Suppressor macrophage treated with lipopolysaccharide for 4 hours (primary cell): ENCODE measurements at places on chromosomes 6 and 20.

DNA sequence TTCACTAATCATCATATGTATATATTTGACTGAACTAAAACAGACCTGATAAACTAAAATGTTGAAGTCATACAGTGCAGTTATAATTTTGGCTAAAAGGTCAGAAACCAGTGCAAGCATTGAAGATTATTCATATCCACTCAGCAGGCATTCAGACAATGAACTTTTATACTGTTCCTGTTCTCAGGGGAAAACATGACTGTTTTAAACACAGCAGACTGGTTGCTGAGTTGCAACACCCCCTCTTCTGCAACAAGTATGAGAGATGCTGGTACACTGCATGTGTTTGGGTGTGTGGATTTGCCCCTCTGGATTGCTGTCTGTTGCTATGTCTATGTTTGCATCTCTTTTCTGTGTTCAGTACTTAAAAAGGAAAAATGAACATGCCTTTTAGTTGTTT, 206.8 kb downstream of the EYA4 start:
- no peak for DNase-seq

DNA sequence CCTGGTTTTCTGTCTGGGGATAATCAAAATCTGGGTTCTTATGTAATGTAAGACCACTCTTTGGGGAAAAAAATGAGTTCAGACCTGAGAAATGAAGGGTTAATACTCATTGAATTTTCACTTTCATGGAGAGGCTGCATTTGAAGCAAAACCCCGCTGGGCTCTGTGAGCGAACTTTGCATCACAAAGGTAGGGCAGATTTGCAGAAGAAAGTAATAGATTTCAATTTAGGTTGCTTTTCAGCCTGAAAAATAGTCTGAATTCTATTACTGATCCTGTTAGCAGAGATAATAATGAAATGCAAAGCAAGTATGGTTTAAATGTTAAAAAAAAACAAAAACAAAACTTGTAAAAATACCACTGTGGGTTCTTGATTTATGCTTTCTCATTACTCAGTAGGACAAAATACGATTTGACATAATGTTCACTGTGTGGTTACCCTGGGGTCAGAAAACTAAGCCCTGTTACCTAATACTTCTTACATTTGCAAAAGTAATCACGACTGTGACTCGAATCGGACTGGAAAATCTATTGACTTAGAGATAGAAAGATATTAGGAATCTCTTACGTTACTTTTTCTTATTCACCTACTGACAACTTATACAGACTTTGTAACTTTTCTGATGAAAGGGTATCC, 72.2 kb downstream of the UST start:
- DNase-seq, result no peak

DNA sequence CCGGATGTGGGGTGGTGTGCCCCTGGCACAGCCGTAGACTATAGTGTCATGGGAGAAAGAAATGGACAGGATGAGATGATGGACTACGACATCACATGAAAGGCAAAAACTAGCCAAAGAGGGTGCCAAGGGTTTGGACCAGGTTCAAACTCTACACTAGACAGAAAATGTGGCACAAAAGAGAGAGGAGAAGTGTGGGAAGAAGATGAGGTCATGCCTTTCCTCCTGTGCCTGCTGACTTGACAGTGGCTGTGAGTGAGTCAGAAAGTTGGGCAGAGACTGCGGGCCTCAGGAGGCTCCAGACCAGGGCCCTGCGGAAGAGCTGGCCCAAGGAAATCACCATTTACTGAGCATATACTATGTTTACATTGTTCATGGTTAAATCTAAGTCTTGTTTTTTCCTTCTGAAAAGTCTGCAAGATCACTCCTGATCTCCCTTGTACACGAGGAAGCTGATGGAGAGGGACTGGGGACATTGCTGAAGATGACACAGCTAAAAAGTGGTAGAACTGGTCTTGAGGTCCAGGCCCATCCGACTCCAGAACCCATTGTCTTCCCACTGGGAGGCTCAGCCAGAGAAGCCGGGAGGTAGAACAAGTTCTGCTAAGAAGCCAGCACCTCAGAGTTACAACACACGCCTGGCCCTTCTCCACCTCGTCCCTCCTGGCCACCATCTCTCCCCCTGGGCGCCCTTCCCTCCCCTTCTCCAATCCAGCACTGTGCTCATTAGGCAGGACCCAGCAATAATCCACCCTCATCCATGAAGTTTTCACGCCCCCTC, 35.6 kb downstream of the CNKSR3 start:
- DNase-seq, result peak; percentile 70

- DNase-seq, result no peak
Observed at GRCh38 chr6:112227411-112227810, 27.0 kb downstream of the LAMA4 start.

DNA sequence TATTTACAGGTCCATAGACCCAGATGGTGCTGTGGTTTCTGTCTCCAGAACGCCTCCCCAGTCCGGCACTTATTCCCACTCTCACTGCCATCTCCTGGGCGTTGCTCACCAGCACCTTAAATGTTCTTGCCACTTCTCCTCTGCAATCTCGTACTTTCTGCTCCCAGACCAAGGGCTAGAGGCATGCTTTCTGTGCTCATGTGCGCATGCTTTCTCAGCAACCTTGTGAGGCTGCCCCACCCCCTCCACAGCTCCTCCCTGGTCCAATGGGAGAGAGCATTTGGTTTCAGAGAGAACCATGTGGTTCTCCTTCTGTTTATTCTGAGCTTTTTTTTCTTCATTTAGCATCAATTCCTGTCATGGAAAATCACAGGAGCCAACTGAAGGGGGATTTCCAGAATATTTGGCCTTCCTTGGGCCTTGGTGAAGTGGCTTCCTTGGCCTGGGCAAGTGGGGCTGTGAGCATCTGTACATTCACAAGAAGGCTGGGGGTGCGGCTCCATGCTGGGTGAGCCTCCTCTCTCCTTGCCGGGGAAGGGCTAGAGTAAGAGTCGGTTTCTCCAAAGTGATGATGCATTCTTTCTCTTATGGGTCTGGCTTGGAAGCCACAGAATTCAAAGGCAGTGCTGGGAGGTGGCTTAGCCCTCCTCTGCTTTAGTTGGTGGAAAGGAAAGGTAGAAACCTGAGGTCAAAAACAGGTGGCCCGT, 66.6 kb downstream of the PHACTR3 start:
- DNase-seq, result no peak

DNA sequence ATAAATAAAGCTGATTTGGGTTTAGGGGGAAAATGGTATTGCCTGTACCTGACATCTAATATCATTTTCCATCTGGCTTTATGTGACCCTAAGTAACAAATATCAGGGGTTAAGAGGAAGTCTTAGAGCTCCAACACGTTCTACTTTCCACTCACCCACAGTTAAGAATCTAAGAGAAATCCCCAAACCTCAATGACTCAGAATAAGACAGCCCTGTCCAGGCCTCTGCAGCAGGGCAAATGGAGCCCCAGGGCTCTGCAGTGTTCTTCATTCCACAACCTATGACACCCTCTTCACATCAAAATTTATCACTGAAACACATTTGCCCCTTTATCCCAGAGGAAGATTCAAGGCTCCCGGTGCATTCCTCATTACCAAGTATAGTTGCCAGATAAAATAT, 20.3 kb upstream of the TENT5A start:
- peak; percentile 81 for DNase-seq

DNA sequence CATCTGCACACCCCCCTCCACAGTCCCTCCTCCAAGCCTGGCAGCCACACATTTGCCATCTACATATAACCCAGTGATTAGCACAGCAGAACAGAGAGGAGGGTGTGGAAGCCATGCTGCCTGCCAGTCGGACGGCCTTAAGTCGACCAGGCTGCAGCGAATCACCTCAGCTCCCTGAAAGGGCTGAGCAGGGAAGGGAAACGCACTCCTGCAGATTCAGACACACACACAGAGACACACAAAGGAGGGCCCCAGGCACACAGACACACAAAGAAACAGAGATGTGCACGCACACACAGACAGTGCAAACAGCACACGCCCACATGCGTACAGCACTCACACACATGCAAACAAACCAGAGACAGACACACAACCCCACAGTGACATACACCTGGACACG, 11.2 kb upstream of the SIRPA start:
- no peak for DNase-seq

GRCh38 chr6:82006027-82006738, 241.4 kb downstream of the IBTK start:
- peak; percentile 38 for DNase-seq

DNA sequence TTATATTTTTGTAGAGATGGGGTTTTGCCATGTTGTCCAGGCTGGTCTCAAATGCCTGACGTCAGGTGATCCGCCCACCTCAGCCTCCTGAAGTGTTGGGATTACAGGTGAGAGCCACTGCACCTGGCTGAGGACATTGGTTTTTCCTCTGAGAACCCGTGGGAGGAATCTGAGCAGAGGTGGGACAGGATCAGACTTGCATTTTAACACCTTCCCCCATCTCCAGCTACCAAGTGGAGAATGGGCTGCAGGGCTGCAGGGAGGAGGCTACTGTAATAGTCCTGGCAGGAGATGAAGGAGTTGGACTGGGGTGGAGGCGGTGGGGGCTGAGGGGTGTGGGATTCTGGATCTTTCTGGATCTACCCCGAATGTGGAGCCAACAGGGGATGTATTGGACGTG, 24.5 kb downstream of the FAM110A start:
- DNase-seq, result no peak

- no peak for DNase-seq
Observed at GRCh38 chr20:58697867-58698703, 5.5 kb downstream of the NPEPL1 start.

- DNase-seq, result peak; percentile 64
Observed at GRCh38 chr6:1856381-1856780, 246.7 kb downstream of the FOXC1 start.

DNA sequence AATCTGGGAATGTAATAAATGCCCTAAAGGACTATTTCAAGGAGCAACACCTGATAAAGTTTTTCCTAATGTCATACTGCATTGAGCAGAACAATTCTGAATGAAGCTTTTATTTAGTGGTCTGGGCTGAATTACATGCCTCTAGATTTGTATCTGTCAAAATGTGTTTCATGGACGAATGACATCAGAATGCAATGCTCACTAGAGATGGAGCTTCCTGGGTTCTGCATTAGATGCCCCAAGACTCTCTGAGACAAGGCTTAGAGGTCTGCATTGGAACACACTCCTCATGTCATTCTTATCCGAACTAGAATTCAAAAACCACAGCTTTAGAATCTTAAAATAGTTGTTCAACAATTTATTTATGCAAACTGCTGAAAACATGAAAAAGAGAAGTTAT, 62.0 kb downstream of the SYNE1 start:
- DNase-seq, result no peak

- no peak for DNase-seq
Observed at GRCh38 chr6:137236581-137237355, 17.6 kb upstream of the IFNGR1 start.

DNA sequence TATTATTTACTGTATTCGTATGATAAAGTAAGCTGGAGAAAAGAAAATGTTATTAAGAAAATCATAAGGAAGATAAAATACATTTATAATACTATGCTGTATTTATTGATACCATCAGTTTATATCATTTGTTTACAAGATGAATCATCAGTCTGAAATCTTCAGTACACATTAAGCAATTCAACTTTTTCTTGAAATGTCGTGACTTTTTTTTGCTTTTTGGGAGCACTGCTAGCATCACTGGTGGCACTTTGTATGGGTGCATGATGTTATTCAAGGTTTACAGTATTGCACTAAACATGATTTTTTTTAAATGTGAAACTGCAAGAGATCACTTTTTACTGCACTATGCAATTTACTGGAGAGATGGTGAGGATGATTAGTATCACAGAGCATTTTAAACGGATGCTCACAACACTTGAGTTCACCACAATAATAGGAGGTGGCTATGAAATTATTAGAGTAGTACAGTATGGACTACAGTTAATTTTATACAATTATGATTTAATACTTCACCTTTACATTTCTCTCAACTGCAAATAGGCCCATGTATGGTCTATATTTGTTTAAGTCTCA, 85.9 kb downstream of the SNAP25 start:
- no peak for DNase-seq

- peak; percentile 32 for DNase-seq
Observed at GRCh38 chr6:21587961-21588480, 5.5 kb upstream of the SOX4 start.

DNA sequence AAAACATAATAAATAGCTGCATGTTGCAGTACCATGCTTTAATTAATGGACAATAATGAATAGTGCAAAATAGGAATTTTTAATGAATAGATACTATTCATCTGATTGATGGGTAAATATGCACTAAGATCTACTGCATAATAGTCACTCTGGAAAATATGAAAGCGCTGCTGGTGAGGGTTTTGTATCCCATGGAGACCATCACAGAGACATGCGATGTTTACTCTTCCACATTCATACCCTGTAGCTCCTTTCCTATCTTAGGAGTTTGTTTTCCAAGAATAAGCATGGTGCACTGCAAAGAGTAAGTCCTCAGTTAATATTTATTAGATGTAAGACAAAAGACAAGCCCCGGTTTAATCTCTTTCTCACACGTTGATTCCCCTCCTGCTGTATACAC, 81.4 kb downstream of the NRSN1 start:
- no peak for DNase-seq

DNA sequence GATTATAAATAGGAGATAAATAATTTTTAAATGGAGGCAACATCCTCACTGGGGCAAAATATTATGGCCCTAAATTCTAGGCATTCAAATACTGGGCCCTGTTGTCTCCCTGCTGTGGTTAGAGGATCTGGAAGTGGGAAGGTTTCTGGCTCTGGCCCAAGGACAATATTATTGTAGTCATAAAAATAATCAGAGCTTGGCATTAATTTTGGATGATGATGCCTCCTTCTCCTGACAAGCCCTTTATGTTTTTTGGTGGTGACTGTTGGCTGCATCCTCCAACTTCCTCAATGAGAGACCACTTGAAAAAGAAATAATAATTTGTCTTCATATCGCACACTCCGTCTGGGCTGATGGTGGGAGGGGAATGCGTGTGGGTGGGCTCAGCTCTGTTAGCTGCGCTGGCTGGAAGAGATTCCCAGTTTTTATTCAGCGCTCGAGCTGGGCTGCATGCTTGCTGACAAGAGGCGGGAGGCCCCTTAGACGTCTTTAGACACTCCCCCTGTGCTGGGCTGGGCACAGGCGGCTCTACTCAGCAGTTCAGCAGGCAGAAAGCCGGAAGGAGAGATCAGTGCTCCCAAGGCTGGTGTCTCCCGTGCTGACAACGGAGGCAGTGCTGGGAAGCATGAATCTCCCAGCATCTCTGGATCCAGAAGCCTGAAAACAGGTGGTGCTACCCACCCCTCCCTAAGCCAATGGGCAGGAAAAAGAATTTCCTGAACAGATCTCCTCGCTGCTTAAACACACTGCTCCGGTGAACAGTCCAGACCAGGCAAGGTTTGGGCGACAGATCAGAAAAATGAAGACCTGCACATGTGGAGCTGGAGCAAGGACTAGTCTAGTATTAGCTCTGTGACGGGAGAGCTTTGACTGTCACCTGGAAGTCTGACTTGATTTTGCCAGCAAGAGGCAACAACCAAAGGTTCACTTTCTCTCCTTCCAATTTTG, 97.7 kb downstream of the SYCP2 start:
- DNase-seq, result peak; percentile 2

DNA sequence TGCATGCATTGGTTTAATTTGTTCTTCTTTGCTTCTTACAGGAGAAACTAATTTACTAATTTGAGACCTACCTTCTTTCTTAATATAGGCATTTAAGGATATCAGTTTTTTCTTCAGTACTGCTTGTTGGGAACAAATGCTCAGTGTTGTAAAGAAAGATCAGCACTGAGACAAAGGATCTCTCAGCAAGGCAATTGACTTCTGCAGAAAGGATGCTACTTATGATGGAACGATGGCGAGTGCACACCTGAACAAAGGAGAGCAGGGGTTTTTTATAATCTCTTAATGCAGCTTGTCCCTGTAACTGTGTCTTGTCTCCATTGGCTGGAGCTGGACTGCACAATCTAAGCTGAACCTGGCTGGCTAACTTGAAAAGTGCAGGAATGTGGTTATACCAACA, 64.2 kb downstream of the RPP21 start:
- no peak for DNase-seq
